Pancreas (tissue), 10 donors: ENCODE measurements at places on chromosomes 3 and 15. TPM values are rescaled to one million over a fixed set of nuclear protein-coding genes. Genes with fewer than 3 reads are reported as not detected.
A peak's percentile ranks its signal among the peaks of the same experiment; 100 is the strongest.

GRCh38 chr3:52238193-52238760 is 681 bp downstream of the TWF2 start:
- DNase-seq, result no peak
- peak overlapping the region; percentile 82 for H3K27ac ChIP-seq
- H3K27me3 ChIP-seq, result no peaks in the 10 kb centered on the region
- H3K4me3 ChIP-seq, result peak overlapping the region; percentile 61

DNA sequence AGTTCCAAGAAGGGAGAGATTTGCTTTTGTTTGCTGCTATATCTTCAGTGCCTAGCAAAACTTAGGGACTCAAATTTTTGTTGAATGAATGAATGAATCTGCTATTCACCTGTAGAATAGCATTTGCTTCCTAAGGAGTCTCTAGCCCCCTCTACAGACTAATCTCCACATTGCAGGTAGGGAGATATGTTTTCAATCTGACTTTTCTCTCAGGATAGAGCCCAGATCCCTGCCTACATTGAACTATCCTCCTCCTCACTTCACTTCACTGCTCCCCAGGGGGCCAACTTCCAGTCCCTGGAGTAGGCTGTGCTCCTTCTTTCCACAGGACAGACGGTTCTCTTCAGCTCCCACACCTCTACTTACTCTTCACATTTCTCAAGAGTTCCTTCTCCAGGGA is 81.9 kb upstream of the PTX3 start:
- no peak for DNase-seq
- H3K4me3 ChIP-seq, result no peak overlapping the region

- no peaks in the 10 kb centered on the region for H3K36me3 ChIP-seq
- H3K27me3 ChIP-seq, result no peaks in the 10 kb centered on the region
- no peak overlapping the region for H3K27ac ChIP-seq
- DNase-seq, result no peak
- no peak overlapping the region for H3K4me3 ChIP-seq
Measured at GRCh38 chr15:76368122-76368621, 31.6 kb downstream of the ISL2 start.

DNA sequence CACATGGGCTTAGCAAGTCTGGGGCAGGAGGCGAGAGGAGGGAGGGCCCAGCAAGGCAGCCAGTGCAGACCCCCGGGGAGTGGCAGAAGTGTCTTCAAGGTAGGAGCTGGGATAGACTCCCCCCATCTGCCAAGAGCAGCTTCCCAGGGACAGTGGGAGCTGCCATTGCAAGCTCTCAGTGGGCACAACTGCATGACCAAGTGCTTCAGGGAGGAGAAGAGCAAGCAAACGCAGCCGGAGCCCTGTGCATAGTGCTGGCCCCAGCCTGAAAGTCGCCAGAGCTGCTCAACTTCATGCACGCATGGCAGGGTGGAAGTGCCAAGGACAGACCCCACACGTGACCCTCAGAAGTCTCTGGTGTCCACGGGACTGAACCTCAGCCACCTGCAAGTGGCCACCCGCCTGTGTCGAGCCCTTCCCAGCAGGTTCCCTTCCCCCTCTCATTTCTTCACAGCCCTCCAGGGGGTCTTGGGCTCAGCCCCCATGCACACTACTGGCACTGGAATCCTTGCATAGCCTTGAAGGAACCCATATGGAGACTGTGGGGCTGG is 89.4 kb downstream of the PLXNA1 start:
- no peaks in the 10 kb centered on the region for H3K36me3 ChIP-seq
- DNase-seq, result no peak
- no peaks in the 10 kb centered on the region for H3K27me3 ChIP-seq

SLC12A1 gene
- not detected for total RNA-seq

SPINT1 gene
- 42.4 TPM for total RNA-seq

GRCh38 chr3:138442433-138442832 is 8.0 kb downstream of the ESYT3 start:
- DNase-seq, result no peak
- no peaks in the 10 kb centered on the region for H3K27me3 ChIP-seq
- H3K36me3 ChIP-seq, result no peaks in the 10 kb centered on the region
- no peaks in the 10 kb centered on the region for H3K4me1 ChIP-seq

MEGF11 gene
- 0.28 TPM for total RNA-seq

- no peaks in the 10 kb centered on the region for H3K36me3 ChIP-seq
- DNase-seq, result no peak
- H3K27ac ChIP-seq, result no peak overlapping the region
Measured at GRCh38 chr15:48582452-48583247, 62.9 kb downstream of the FBN1 start.

- no peaks in the 10 kb centered on the region for H3K27me3 ChIP-seq
- DNase-seq, result no peak
- peak overlapping the region; percentile 99 for H3K4me3 ChIP-seq
- H3K36me3 ChIP-seq, result no peaks in the 10 kb centered on the region
- peaks cover 10% of the 10 kb centered on the region for H3K4me1 ChIP-seq
- peak overlapping the region; percentile 87 for H3K27ac ChIP-seq
Measured at GRCh38 chr3:132417695-132418411, 551 bp downstream of the DNAJC13 start.

DNA sequence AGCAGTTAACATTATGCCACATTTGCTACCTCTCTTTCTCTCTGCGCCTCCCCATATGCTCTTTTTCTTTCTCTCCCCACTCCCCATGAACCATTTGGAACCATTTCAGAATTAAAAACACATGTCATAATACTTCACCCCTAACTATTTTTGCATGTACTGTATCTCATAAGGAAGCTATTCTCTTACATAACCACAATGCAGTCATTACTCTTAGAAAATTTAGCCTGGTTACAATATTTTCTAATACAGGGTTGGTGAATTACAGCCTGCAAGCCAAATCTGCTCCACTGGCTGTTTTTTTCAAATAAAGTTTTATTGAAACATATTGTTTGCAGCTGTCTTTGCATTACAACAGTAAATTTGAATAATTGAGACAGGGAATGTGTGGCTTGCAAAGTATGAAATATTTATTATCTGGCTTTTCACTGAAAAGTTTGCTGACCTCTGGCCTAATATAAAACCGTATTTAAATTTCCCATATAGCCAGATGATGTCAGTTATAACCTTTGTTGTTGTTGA is 62.8 kb downstream of the SGO1 start:
- H3K36me3 ChIP-seq, result no peaks in the 10 kb centered on the region
- no peak overlapping the region for H3K4me3 ChIP-seq
- no peaks in the 10 kb centered on the region for H3K27me3 ChIP-seq
- H3K4me1 ChIP-seq, result no peaks in the 10 kb centered on the region

GRCh38 chr3:166809520-166809919 is 570.6 kb downstream of the ZBBX start:
- H3K36me3 ChIP-seq, result no peaks in the 10 kb centered on the region
- H3K27me3 ChIP-seq, result no peaks in the 10 kb centered on the region
- H3K4me3 ChIP-seq, result no peak overlapping the region
- DNase-seq, result no peak
- no peak overlapping the region for H3K27ac ChIP-seq
- no peaks in the 10 kb centered on the region for H3K4me1 ChIP-seq

- H3K4me3 ChIP-seq, result no peak overlapping the region
- H3K27me3 ChIP-seq, result no peaks in the 10 kb centered on the region
- H3K36me3 ChIP-seq, result no peaks in the 10 kb centered on the region
- no peaks in the 10 kb centered on the region for H3K4me1 ChIP-seq
- H3K27ac ChIP-seq, result no peak overlapping the region
- DNase-seq, result no peak
Measured at GRCh38 chr3:84724877-84725276, 233.9 kb upstream of the CADM2 start.

ARNT2 gene
- total RNA-seq, result 18.1 TPM

GRCh38 chr3:123113889-123114450 is 47.1 kb downstream of the PDIA5 start:
- H3K27me3 ChIP-seq, result no peaks in the 10 kb centered on the region
- no peak overlapping the region for H3K27ac ChIP-seq
- no peaks in the 10 kb centered on the region for H3K36me3 ChIP-seq
- no peaks in the 10 kb centered on the region for H3K4me1 ChIP-seq
- no peak for DNase-seq
- no peak overlapping the region for H3K4me3 ChIP-seq

- no peak for DNase-seq
- no peaks in the 10 kb centered on the region for H3K4me1 ChIP-seq
- no peaks in the 10 kb centered on the region for H3K36me3 ChIP-seq
- H3K4me3 ChIP-seq, result no peak overlapping the region
- no peaks in the 10 kb centered on the region for H3K27me3 ChIP-seq
Measured at GRCh38 chr3:154615471-154615870, 185.5 kb upstream of the GPR149 start.
